ENCODE measurements at places on chromosomes 16 and 17.

- no peak for DNase-seq
Observed at GRCh38 chr17:73580073-73580710, 64.1 kb downstream of the SDK2 start.

DNA sequence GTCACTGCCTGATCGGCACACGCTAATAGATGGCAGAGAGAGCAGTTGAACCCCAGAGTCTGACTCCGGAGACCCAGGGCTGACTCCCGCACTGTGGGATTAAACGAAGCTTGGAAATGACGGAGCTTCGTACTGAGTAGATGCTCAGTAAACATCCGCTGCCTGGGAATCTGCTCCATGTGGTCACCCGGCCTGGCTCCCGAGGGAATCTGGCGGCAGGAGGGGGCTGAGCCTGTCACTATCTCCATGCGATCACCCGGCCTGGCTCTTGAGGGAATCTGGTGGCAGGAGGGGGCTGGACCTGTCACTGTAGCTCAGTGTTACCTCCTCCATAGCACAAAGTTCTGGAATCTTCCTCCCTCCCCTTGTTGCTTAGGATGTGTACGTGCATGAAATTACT, 139.7 kb upstream of the CIBAR2 start:
- DNase-seq: no peak

- no peak for DNase-seq
Observed at GRCh38 chr17:74697515-74697914, 15.2 kb downstream of the CD300LF start.

- no peak for DNase-seq
Observed at GRCh38 chr17:27463235-27463677, 7.0 kb downstream of the KSR1 start.

- DNase-seq: no peak
Observed at GRCh38 chr17:30173649-30174048, 57.0 kb downstream of the NSRP1 start.

- DNase-seq: no peak
Observed at GRCh38 chr17:5667871-5668270, 83.6 kb upstream of the NLRP1 start.

DNA sequence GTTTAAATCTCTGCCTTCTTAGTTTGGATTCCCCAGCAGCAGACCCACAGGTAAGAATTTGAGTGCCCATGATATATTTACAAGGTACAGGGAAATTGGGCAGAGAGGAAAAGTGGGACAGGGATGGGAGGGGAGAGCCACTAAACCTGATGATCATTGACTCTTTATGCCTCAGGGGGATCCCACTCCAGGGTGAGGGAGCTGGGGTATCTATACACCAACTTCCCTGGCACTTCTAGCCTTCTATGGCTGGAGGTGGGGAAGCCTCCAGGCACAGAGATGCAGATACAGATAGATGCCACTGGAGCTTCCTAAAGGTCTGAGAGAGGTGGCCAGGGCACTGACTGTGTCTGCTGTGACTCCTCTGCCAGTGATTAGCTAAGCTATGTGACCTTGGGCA, 256.4 kb downstream of the KATNIP start:
- no peak for DNase-seq

- DNase-seq: no peak
Observed at GRCh38 chr16:85913688-85914422, 14.9 kb downstream of the IRF8 start.

DNA sequence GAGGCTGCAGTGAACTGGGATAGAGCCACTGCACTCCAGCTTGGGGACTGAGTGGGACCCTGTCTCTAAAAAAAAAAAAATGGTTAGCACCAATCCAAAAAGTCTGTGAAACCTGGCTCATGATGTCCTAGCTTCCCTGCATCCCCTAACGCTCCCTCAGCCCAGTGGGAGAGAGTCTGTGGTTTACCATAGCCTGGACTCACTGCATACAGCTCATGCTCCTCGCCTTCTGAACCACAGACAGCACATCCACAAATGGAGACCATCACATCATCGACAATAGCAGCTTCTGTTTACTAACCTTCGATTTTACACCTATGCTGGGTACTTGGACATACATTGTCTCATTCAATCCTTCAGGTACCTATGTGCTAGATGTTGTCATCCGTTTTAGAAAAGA, 43.6 kb downstream of the NLRC5 start:
- DNase-seq: no peak

DNA sequence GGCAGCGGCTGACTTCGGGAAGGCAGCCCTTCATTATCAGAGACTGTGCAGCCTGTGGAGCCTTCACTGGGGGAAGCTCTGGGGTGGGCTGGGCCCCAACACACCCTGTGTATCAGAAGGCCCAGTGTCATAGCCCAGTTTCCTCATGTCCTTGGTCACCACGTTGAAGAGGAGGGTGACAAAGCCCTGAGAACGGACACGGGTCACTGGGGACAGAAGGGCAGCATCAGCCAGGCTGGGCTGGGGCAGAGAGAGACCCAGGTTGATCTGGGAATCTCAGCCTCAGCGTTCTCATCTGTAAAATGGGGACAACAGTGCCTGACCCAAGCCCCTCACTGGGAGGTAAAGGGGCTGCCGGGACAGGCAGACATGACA, 19.3 kb downstream of the B9D1 start:
- no peak for DNase-seq

GRCh38 chr17:44653384-44653783, 2.9 kb upstream of the MEIOC start:
- DNase-seq: no peak

GRCh38 chr17:59870482-59870881, 22.3 kb downstream of the TUBD1 start:
- DNase-seq: no peak

- DNase-seq: no peak
Observed at GRCh38 chr16:10616419-10616755, 36.0 kb upstream of the EMP2 start.

- peak; percentile 67 for DNase-seq
Observed at GRCh38 chr16:21167360-21167759, 8.9 kb downstream of the LDAF1 start.

DNA sequence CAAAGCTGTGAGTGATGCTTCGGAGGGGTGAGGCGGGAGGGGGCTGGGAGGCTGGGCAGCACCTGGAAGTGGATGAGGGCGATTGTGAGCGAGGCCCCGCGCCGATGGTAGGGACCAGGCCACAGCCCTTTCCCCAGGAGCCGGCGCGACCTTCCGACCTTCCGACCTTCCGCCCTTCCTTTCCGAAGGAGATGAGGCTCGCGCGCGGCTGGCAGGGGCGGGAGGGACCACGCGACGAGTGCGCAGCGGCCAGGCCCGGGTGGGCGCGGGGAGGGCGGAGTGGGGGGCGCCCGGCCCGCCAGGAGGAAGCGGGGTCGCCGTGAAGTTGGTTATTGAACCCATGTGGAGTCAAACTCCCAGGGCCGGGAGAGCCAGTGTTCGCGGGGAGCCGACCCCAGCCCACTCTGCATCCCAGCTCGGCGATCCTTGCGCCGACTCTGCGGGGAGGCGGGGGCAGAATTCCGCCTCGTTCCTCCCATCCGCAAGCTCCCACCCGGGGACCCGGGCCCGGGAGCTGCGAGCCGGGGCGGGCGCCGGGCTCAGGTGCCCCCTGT, 56.6 kb downstream of the RAP1GAP2 start:
- no peak for DNase-seq

- DNase-seq: no peak
Observed at GRCh38 chr16:14211856-14212543, 140.9 kb downstream of the MRTFB start.

DNA sequence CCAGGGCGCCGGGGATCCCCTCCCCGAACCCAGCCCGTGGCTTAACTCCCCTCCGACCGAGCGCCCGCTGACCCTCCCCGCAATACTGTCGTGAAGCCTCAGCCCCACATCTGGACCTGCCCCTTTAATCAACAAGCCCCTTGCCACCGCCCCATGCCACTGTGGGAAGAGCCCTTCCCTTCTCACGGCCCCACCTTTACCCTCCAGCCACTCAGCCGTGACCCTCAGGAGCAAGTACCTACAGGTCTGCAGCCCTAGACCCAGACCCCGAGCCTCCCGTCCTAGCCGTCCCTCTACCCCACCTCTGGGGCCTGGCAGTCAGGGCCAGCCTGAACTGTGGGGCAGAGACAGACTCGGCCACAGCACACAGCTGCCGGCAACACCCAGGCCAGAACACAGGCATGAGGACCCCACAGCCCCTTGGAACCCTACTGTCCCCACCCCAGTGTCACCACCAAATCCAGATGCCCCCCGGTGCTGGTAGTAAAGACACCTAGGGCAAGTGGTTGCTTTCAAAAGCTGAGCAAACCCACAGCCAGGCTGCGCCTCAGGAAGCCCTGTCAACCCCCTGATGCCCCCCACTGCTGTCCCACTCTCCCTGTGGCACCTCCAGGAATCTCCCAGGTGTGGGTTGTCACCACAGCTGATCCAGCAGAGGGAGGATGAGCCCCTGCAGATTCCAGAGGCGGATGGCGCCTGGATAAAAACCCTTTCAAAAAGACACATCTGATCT, 1.4 kb downstream of the NXPH3 start:
- DNase-seq: no peak

- no peak for DNase-seq
Observed at GRCh38 chr17:17580662-17581470, 10.6 kb downstream of the PEMT start.

GRCh38 chr17:51793686-51794085, 364.8 kb downstream of the CA10 start:
- no peak for DNase-seq

DNA sequence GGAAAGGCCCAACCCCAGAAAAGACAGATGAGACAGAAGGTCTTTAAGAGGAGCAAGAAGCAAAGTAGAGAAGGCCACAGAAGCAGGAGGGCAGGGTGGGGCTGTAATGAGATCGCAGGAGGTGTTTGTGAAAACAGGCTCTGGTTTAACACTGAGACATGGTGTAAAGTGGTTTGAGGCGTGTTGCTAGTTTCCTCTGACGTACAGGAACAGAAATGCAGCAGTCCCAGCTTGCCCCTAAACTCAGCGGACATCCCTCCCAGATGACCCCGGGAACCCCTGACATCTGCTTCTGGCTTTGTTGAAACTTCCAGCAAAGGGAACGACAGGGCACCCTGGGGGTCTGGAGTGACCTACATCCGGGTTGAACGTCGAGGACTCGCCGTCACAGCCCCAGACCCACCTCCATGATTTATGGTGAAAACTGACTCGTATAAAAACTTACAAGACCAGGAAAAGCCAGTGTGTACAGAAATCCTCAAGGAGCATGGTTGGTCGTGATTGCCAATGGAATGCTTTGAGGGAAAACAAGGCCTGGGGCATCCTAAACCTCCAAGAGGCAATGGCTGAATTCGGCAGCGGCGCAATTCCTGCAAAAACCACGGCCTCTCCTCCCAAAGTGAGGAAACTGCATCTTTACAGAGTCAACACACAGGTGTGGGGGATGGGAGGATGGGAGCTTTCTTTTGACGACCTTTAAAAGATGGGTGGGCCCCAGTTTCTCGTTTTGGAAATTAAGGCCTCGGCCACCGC, 25.8 kb downstream of the LITAF start:
- no peak for DNase-seq

DNA sequence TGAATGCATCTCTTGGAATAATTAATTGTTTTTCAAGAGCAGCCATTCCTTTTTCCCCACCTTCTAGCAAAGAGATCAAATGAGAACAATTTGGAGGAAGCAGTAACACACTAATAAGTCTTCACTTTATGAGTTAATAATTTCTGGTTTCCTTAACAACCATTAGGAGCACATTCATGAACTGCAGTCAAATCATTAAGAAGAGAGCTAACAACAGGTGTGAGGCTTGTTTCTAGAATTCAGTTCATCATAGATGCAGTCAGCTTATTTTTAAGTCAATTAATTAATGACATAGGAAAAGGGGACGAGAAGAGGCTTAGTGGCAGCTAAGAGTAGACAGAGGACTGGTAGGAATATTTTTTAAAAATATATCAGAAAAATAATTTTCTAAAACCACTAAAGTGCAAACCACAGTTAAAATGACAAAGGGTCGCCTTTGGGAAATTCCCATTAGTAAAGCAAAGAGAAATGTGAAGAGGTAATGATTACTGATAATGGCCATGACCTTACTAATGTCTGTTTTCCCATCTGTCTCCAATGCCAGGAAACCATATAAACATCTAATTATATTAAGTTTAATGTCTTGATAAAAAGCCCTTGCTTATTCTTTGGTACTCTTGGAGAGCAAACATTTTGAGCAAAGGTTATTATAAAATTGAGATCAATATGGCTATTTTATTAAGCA, 184.2 kb downstream of the KCNJ2 start:
- DNase-seq: no peak

- DNase-seq: no peak
Observed at GRCh38 chr16:80390871-80391489, 149.8 kb upstream of the DYNLRB2 start.

DNA sequence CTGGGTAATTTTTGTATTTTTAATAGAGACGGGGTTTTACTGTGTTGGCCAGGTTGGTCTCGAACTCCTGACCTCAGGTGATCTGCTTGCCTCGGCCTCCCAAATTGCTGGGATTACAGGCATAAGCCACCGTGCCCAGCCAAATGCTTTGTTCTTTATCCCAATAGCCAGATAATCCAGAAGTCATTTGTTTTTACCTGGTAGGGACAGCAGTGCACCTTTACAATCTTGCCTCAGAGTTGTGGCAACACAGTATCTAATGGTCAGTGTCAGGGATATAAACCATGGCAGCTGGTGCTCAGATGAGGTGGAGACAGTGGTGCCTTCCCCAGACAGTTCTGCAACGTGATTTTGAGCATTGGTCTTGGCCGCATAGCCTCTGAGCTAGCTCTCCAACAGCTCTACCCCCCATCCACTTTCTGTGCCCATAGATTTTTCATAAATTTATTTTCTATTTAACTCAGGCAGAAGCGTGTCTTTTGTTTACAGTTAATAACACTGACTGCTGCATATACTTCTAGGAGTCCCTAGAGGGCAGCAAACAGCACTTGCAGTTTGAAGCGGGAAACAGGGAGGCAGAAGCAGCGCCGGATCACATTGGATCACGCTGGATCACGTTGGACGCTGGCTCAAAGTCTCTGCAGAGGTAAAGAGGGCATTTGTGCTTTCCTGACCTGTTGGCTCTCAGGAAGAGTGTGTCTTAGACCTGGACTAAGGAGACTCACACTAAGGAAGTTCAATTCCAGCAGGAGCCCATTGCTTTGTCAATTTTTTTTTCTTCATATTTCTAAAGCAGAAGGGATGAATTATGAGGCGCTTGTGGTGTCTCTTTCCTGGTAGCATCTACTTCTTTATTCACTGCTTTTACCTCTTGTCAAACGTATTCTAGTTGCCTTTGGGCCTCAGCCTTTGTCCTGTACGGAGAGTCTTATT, 5.1 kb upstream of the GGT6 start:
- peak; percentile 30 for DNase-seq

- DNase-seq: no peak
Observed at GRCh38 chr17:21140911-21141310, 14.1 kb downstream of the DHRS7B start.

GRCh38 chr17:66789961-66790437, 44.9 kb upstream of the CACNG5 start:
- no peak for DNase-seq

DNA sequence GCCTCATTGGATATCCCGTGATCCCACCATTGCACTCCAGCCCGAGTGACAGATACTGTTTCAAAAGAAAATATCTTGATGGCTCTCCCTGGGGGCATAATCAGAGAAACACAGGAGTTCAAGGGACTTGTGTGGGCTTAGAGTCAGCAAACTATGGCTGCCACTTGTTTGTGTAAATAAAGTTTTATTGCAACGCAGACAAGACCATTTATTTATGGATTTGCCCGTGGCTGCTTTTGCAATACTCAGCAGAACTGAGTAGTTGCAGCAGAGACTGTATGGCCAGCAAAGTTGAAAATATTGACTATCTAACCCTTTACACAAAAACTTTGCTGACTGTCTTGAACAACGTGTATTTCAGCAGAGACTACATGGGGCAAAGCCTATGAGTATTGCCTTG, 75.5 kb upstream of the GPRC5B start:
- no peak for DNase-seq

All from GM04504 (cell line).